ENCODE measurements at places on chromosomes 2 and 18.

DNA sequence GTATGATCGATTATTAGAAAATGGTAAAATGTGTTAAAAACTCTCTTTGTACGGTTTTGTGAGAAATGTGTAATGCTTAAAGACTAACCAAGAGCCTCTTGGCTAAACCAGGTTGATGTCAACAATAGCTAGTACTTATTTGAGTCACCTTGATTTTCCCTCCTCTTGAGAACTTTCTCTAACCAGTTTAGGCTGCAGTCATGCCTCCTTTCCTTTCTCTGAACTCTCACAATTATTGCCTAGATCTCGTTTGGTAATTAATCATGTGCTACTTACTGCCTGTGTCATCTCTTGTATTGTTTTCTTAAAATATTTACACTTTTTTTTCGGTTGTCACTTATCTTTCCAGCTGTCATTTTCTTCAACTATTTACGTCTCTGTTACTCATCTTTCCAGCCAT, 1.1 kb upstream of the EPC2 start:
- H3K36me3 ChIP-seq: no peaks in the 10 kb centered on the region
- no peaks in the 10 kb centered on the region for H3K4me1 ChIP-seq
- H3K4me3 ChIP-seq: peak overlapping the region; percentile 98
- no peak for DNase-seq
- peak overlapping the region; percentile 100 for H3K27ac ChIP-seq
- no peaks in the 10 kb centered on the region for H3K27me3 ChIP-seq

DNA sequence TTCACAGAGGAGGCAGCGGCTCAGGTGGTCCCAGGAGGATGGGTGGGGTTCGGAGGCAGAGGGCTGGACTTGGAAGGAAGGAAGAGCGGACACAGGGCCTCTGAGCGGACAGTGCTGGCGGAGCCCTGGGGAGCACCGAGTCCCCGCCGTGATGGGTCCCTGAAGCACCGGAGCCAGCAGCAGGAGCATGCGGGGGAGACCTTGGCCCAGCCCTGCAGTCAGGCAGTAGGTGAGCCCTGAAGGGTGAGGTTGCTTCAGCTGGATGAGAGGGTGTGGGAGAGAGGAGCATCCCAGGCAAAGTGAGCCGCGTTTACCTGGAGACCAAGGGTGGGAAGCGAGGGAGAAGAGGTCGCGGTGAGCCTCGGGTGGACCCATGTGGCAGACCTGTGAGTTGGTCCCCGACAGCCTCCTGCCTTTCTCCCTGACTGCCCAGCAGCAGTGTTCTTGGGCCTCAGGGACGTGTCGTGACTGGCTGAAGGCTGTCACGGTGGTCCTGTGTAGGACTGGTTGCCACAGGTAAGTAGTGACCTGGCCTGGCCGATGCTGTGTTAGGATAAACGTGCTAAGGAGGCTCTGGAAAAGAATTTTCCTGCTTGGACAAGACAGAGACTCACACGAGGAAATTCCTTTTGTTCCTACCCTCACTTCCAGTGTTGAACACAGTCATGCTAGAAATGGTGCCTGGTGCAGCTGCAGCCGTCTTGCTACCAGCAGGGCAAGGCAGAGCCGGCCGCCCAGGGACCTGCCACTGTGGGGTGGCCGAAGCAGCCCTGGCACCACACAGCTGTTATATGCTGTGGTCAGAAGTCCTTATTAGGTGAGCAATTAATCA, 73.0 kb downstream of the RRM2 start:
- no peak overlapping the region for H3K4me3 ChIP-seq
- no peak overlapping the region for H3K27ac ChIP-seq
- no peaks in the 10 kb centered on the region for H3K36me3 ChIP-seq
- no peak for DNase-seq

GRCh38 chr2:12151716-12152115, 405.3 kb downstream of the LPIN1 start:
- no peak overlapping the region for H3K27ac ChIP-seq
- H3K36me3 ChIP-seq: no peaks in the 10 kb centered on the region
- DNase-seq: no peak
- no peak overlapping the region for H3K4me3 ChIP-seq
- H3K4me1 ChIP-seq: no peaks in the 10 kb centered on the region

DNA sequence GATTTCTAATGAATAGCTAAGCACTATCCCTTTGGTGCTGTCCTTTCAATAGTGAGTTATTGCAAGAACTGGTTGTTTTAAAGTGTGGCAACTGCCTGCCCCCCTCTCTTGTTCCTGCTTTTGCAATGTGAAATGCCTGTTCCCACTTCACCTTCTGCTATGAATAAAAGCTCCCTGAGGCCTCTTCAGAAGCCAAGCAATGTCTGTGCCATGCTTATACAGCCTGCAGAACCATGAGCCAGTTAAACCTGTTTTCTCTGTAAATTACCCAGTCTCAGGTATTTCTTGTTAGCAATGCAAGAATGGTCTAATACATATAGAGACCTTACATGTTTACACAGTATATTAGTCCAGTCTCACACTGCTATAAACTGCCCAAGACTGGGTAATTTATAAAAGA, 15.0 kb upstream of the METTL21A start:
- no peak overlapping the region for H3K27ac ChIP-seq
- no peaks in the 10 kb centered on the region for H3K36me3 ChIP-seq
- H3K27me3 ChIP-seq: no peaks in the 10 kb centered on the region
- no peak for DNase-seq
- H3K4me1 ChIP-seq: no peaks in the 10 kb centered on the region

DNA sequence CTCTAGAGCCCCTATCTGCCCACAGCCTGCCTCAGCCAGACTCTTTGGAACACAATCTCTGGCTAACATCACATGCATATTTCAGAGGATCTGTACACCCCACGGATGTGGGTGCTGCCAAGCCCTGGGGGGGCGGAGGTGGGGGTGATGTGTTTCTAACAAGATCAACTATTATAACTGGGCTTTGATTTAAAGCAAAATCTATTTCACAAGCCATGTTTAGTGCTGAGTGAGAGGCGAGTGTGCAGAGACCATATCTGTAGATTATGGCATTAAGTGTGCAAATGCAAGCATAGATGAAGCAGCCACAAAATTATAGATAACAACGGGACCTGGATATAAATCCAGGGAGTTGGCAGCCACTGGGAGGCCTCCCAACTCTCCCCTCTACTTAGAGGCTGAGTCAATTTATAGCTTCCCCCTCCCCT, 135.8 kb upstream of the SMAD2 start:
- no peaks in the 10 kb centered on the region for H3K36me3 ChIP-seq
- no peak overlapping the region for H3K27ac ChIP-seq
- no peaks in the 10 kb centered on the region for H3K27me3 ChIP-seq
- no peaks in the 10 kb centered on the region for H3K4me1 ChIP-seq
- H3K4me3 ChIP-seq: no peak overlapping the region
- no peak for DNase-seq

GRCh38 chr2:158692372-158693103, 102.6 kb upstream of the DAPL1 start:
- H3K4me3 ChIP-seq: no peak overlapping the region
- no peaks in the 10 kb centered on the region for H3K36me3 ChIP-seq
- no peaks in the 10 kb centered on the region for H3K27me3 ChIP-seq
- no peak overlapping the region for H3K27ac ChIP-seq
- DNase-seq: no peak

DNA sequence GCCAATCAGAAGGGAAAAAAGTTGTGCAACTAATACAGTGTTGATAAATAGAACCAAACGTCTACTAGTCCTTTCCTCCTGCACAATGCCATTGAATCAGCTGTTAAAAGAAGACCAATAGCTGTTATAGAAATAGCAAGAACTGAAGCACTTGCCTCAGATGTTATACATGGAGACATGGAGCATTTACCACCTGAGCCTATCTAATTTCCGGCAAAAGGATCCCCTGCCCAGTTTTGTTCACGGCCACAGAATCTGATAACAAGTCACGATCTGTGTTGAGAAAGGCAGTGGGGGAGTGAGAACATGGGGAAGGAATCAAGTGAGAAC, 285.4 kb downstream of the ZEB2 start:
- no peaks in the 10 kb centered on the region for H3K36me3 ChIP-seq
- peaks cover 4% of the 10 kb centered on the region for H3K4me1 ChIP-seq
- no peak for DNase-seq
- no peak overlapping the region for H3K4me3 ChIP-seq
- H3K27ac ChIP-seq: no peak overlapping the region

DNA sequence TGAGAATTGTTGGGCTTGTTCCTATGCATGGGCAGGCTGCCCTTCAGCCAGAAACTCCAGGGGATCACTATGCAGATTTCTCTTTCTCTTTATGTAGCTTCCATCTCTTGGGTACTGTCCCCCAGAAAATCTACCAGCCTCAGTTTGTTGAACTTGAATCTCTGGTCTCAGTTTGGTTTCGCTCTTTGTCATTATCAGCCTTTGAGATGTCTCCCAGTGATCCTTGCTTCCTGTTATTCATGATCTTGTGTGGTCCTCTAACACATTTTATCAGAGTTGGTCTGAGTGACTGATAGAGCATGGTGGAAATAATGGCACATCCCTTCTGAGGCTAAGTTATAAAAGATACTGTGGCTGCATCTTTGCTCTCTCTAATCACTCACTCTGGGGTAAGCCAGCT, 7.8 kb downstream of the TMEM87B start:
- no peak overlapping the region for H3K4me3 ChIP-seq
- no peak overlapping the region for H3K27ac ChIP-seq
- no peak for DNase-seq
- H3K36me3 ChIP-seq: peaks cover 47% of the 10 kb centered on the region

GRCh38 chr2:201931475-201931874, 102.2 kb upstream of the FZD7 start:
- DNase-seq: no peak
- H3K4me3 ChIP-seq: no peak overlapping the region
- no peaks in the 10 kb centered on the region for H3K36me3 ChIP-seq
- H3K27me3 ChIP-seq: no peaks in the 10 kb centered on the region

GRCh38 chr2:46438794-46439193, 40.6 kb upstream of the TMEM247 start:
- H3K27me3 ChIP-seq: no peaks in the 10 kb centered on the region
- H3K4me3 ChIP-seq: no peak overlapping the region
- no peaks in the 10 kb centered on the region for H3K36me3 ChIP-seq
- H3K4me1 ChIP-seq: no peaks in the 10 kb centered on the region
- DNase-seq: no peak

DNA sequence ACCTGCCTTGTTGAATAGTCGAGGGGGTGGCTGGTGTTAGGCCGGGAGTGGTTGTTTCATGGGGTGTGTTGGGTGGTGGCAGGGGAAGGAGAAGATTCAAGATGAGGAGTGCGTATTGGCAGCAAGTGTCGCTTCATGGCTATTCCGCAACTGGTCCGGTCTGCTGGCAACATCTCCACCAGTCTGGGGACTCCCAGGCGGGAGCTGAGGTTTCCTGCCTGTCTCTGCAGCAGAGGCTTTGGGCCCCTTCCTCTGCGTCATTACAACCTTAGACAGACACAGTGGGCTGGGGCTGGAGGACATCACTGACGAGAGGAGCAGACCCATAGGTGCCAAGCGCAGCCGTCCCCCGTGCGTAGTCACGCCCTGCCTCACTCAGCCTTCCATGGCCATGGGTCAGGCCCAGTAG, 64.0 kb upstream of the MCFD2 start:
- no peak overlapping the region for H3K27ac ChIP-seq
- no peak overlapping the region for H3K4me3 ChIP-seq
- no peaks in the 10 kb centered on the region for H3K27me3 ChIP-seq
- no peak for DNase-seq

GRCh38 chr2:241949736-241950412, 80.3 kb downstream of the RTP5 start:
- no peaks in the 10 kb centered on the region for H3K36me3 ChIP-seq
- H3K27ac ChIP-seq: no peak overlapping the region
- no peak for DNase-seq

- no peak for DNase-seq
- H3K27me3 ChIP-seq: no peaks in the 10 kb centered on the region
- H3K4me1 ChIP-seq: no peaks in the 10 kb centered on the region
These were observed 19.0 kb downstream of the USP39 start for GRCh38 chr2:85635011-85635410.
